ENCODE measurements at places on chromosomes 11 and 22. TPM values are rescaled to one million over a fixed set of nuclear protein-coding genes. Genes with fewer than 3 reads are reported as not detected.

PKDREJ gene
- polyA plus RNA-seq, result 0.65 TPM

LMO2 gene
- 15.1 TPM for polyA plus RNA-seq

DNA sequence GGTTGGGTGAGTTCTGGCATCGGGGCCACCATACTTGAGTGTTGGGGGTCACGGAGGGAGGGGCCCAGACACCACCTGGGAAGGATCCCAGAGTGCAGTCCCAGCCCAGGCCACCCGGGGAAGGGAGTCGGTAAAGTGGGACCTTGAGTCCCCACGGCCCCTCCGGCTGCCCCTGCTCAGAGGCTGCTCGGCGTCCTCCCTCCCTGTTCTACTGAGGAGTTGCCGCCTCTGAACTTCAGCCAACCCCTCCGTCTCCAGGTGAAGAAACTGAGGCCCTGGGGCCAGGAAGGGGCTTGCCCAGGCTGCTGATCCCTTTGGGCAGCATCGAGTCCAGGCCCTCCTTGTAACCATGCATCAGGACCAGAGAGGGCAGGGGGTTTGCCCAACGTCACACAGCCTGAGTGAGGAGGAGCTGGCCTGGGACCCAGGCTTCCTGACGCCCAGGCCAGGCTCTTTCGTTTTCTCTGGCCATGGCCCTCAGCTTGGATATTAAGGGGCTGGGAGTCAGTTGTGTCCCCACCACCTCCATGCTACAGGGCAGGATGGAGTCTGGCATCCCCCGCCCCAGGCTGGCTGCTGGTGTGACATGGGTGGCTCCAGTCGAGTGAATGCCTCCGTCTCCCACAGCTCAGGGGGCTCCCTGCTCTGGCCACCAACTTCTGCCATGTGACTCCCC, 1.3 kb downstream of the PARVG start:
- DNase-seq, result no peak

TMX2 gene
- polyA plus RNA-seq, result 68.5 TPM

GRCh38 chr11:92812841-92813240, 156.6 kb upstream of the MTNR1B start:
- DNase-seq, result no peak

- DNase-seq, result no peak
These were observed 27.1 kb downstream of the VPS37C start for GRCh38 chr11:61133956-61134662.

LRRC74B gene
- polyA plus RNA-seq, result 0.24 TPM
